Stimulated activated CD4-positive, alpha-beta T cell treated with anti-CD3 and anti-CD28 coated beads, Interleukin-4, amount 100 ng/mL, for 1 hour (primary cell): ENCODE measurements at places on chromosomes 16 and 17.

DNA sequence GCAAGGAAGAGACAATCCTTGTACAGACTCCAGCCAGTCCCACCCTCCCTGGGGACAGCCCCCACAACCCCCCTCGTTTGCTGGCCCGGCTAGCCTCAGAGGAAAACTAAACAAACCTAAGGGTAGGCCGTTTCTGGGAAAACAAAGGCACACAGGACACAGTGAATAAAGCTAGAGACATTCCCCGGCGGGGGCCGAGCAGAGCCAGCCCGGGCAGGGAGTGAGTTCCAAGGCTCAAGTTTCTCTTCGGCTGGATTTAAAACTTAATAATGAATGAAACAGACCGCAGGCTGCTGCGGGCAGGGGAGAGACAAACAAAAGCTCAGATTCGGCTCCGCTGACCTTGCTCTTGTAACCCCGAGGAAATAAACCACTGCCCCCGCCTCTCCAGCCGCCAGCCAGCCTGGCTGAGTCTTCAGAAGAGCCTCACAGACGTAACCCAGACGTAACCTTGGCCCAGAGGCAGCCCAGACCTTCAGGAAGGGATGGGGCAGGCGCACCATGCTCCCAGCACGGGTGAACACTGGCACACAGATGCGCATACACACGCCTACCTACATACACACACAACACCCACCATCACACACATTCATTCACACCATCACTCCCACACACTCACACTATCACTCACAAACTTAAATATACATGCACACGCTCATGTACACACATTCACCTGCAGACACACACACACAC is 216.0 kb downstream of the ZNF423 start:
- no peak for DNase-seq

DNA sequence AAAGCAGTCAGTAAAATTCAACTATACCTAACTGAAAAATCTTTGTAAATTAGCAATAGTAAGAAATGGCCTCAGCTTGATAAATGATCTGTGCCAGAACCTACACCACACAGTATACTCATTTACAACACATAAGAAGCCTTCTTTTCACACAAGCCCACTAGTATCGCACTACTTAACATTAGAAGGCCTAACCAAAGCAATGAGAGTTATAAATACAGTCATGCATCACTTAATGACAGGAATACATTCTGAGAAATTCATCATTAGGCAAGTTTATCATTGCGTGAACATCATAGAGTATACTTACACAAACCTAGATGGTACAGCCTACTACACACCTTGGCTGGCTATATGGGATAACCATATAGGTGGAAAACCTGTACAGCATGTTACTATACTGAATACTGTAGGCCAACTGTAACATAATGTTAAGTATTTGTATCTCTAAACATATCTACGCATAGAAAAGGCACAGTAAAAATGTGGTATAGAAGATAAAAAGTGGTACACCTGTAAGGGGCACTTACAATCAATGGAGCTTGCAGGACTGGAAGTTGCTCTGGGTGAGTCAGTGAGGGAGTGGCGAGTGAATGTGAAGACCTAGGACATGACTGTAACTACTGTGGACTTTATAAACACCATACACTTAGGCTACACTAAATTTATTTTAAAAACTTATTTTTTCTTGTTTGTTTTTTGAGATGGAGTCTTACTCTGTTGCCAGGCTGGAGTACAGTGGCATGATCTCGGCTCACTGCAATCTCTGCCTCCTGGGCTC is 126.5 kb upstream of the CORO6 start:
- DNase-seq: no peak

GRCh38 chr16:58339452-58339981 is 44.7 kb upstream of the PRSS54 start:
- no peak for DNase-seq

GRCh38 chr17:60857556-60858080 is 180.0 kb downstream of the BCAS3 start:
- DNase-seq: no peak

- no peak for DNase-seq
These were observed 44.5 kb upstream of the SSTR5 start for GRCh38 chr16:1028056-1028455.

DNA sequence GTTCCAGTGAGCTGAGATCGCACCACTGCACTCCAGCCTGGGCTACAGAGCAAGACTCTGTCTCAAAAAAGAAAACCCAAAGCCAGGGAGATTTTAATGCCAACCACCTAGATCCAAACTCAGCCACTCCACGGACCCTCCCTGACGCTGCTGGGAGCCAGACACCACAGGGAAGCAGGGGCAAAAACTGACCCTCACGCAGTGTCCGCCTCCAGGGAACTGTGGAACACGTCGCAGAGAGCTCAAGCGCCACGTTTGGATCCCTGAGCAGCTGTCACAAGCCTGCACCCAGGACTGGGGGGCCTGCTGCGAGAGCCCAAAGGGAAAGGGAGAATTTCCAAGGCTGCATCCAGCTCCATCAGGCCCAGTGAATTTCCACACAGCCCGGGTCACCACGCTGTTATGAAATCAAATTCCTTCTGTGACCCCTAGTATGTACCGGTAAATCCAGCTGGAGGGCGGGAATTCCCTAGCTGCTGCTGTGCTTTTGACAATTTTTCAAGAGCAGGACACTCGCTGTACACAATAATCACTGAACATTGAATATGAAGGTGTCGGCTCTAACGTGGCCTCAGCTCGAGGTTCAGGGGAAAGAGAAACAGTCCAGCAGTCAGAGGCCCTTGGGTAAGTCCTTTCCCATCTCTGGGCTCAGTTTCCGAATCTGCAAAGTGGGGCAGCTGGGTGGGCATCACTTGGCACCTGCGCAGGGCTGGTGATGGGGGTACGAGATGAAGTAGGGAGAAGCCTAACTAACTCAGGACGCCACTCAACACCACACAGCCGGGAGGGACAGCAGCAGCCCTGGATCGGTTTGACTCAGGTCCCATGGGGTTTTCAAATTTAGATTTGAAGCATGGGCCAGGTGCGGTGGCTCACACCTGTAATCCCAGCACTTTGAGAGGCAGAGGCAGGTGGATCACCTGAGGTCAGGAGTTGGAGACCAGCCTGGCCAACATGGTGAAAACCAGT is 8.6 kb downstream of the CARHSP1 start:
- no peak for DNase-seq

DNA sequence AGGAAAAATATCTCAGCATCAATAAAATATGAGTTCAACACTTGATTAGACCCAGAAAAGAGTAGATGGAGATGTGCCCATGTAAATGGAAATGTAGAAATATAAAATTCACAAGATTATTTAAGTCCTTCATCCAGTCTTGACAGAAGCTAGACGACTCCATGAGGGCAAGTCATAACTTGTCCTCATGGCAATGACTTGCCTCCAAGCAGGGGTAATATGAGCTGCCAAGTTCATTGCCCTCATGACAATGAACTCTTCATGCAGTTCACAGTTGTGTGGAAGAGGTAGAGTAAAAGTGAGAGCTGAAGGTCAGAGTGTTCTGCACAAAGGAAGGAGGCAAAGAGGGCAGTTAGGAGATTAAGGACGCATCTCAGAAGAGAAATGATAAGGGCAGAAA is 22.3 kb downstream of the CDH11 start:
- DNase-seq: no peak

- DNase-seq: no peak
These were observed 257.0 kb upstream of the CPHXL start for GRCh38 chr16:75983296-75983695.

- peak; percentile 36 for DNase-seq
These were observed at the start of gene ACSM3 for GRCh38 chr16:20763461-20764232. ACSM3 (plus strand) TSS chr16:20764014; CDS start chr16:20770035, 6,021 bp downstream.

GRCh38 chr17:42953669-42954068 is 10.6 kb downstream of the AARSD1 start:
- DNase-seq: no peak

DNA sequence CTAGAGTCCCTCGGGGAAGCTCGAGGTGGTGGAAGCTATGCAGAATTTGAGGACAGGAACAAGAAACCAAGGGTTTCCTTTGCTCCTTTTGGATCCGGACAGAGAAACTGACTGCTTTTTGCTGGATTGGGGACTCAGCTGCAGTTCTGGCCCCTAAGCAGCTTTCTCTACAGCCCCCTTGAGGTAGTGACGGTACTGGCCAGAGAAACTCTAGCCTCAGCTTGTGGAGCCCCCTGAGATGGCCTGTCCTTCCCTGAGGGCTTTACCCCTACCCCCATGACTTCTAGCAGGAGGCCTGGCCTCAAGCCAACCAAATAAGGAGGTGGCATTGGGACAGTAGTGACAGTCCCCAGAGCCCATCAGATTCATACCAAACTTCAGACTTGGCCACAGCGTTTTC is 118.1 kb downstream of the IRX5 start:
- no peak for DNase-seq
